ENCODE measurements at places on chromosomes 3 and 15.

- DNase-seq: no peak
Measured at GRCh38 chr15:42359249-42359648, at the start of gene CAPN3. Gene CAPN3, plus strand, starts transcription at chr15:42359501. Its CDS starts 305 bp downstream, at chr15:42359806.

GRCh38 chr15:76147906-76148570 is 88.3 kb downstream of the TMEM266 start:
- peak; percentile 58 for DNase-seq

GRCh38 chr3:80010021-80010571 is 242.3 kb upstream of the ROBO1 start:
- no peak for DNase-seq

DNA sequence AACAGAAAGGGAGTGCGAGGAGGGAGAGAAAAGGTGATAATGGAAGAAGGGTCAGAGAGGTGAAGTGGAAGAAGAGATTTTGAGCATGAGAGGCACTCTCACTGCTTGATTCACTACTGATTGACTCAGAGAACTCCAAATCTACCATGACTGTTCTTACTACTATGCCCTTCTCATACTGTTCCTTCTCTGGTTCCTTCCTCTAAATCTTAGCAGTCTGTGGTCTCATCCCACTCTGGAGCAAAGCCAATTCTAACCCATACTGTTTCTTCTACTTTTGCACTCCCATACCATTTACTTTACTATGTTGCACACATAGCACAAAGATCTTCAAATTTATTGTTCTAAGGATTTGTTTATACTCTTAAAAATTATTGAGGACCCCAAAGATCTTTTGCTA is 100.8 kb downstream of the DTWD1 start:
- no peak for DNase-seq

DNA sequence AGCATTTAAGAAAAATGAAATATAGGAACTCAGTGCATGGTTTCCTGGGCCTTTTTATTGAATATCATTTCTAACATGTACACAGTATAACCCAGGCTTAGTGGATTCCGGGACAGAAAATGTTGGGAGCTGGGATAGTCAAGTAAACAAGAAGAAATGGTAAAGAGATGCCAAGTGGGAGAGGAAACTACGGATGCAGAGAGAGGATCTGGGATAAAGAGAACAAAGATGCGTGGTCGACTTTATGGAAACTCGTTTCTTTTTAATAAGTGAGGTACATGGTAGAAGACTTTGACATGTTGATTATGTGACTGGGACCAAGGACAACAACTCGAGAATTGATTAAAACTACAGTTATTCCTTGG is 1.2 kb upstream of the GPR176 start:
- no peak for DNase-seq
